A549 treated with Mapracorat at 1 μM for 4 hours (cell line): ENCODE measurements at places on chromosomes 6 and 20. TPM values are rescaled to one million over a fixed set of nuclear protein-coding genes. Genes with fewer than 3 reads are reported as not detected.

TBXT gene
- not detected in 5 replicates for total RNA-seq

TCF21 gene
- total RNA-seq: 0.04 to 0.09 TPM (median 0.05 TPM) in 4 of 5 replicates, not detected in the other

COL9A1 gene
- total RNA-seq: not detected in 5 replicates

NMBR gene
- total RNA-seq: not detected in 5 replicates

CHD6 gene
- 6.2 to 12.3 TPM (median 9.2 TPM) in 5 replicates for total RNA-seq

NRSN1 gene
- not detected in 5 replicates for total RNA-seq

PRRT1 gene
- total RNA-seq: 0.33 to 1.5 TPM (median 0.63 TPM) in 5 replicates

CCM2L gene
- total RNA-seq: 0.27 to 0.61 TPM (median 0.35 TPM) in 5 replicates

EYA4 gene
- 8.3 to 10.9 TPM (median 9.2 TPM) in 5 replicates for total RNA-seq

BPIFA1 gene
- not detected in 5 replicates for total RNA-seq

RUNX2 gene
- 1.0 to 1.6 TPM (median 1.2 TPM) in 5 replicates for total RNA-seq

ADGRG6 gene
- 44.3 to 75.7 TPM (median 63.2 TPM) in 5 replicates for total RNA-seq

TSPO2 gene
- not detected in 5 replicates for total RNA-seq

GCLC gene
- 92.5 to 122 TPM (median 95.3 TPM) in 5 replicates for total RNA-seq
